ENCODE measurements at places on chromosomes 5 and 9. TPM values are rescaled to one million over a fixed set of nuclear protein-coding genes. Genes with fewer than 3 reads are reported as not detected.

- DNase-seq = no peak
Measured at GRCh38 chr9:89304020-89304833, 6.8 kb upstream of the CKS2 start.

DNA sequence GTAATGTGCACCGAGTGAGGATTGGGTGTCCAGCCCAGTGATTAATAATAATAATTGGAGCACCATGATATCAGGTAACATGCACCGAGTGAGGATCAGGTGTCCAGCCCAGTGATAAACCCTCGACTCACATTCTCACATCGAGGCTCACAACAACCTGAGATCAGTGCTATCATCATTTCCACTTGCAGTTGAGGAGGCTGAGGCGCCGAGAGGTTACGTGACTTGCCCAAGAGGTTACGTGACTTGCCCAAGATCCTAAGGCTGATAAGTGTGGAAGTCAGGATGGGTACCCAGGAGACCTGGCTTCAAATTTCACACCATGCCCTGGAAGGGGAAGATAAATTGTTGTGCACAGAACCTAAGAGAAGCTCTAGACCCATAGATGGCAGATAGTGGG, 189.4 kb downstream of the MED10 start:
- DNase-seq = no peak

Gene FRMPD1
- total RNA-seq = 0.17 TPM

- DNase-seq = no peak
Measured at GRCh38 chr9:35342221-35342958, 147.5 kb upstream of the RUSC2 start.

DNA sequence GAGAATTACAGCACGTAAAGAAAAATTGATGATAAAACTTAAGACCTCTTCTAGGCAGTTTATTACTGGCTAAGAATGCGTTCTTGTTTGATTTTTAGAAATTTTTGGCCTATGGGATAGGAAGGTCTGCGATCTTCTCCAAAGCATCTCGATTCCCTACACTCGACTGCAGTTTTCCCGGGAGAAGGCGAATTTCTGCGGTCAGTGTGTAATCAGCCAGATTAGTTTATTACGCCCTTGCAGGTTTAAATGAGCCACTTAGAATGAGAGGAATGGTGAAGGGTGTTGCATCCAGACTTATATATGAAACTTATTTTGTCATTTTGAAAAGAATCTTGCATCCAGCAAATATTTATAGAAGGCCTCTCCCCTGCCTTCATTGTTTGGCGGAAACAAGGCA, 1.2 kb downstream of the MTAP start:
- DNase-seq = no peak

Gene LCP2
- total RNA-seq = not detected

DNA sequence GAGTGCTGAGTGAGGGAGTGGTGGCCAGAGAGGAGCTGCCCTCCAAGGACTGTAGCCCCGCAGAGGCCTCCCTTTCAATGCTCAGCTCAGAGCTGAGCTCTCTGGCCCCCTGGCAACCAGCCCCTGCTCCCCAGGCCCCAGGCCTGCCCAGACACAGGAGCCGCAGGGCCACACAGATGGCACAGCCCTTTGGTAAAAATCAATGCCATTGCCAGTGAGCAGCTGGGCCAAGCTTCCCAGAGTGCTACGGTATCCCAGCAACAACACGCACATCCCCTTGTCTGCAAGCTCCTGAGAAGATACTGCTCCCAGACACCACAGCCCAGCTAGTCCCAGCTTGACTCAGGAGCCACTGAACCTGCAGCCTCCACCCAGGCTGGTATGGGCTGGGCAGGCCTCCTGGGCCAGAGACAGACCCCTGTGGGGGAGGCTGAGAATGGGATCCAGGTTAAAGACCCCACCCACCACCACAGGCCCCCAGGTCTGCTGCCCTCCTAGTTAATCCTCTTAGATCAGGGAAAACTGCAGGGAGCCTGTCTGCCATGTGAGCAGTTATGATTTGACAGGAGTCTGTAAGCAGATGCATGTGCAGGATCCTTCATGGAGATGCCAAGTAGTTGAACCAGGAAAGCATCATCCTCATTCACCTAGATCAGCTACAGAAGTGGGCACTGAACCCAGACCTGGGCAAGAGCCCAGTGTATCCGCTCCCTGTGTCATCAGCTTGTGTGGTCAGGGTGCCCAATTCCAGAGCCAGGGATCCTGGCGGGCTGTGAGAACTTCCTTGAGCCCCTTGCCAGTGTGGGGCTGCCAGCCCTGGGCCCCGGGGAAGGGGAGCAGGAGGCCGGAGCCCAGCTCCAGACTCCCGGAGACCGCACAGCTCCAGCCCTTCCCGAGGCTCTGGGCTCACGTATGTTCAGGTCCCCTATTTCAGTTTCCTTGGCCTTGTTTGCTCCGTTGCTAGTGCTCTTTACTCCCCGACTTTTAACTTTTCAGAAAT, 26.7 kb upstream of the ADAMTS2 start:
- DNase-seq = no peak

- no peak for DNase-seq
Measured at GRCh38 chr5:179355976-179356974, 11.0 kb upstream of the ADAMTS2 start.

DNA sequence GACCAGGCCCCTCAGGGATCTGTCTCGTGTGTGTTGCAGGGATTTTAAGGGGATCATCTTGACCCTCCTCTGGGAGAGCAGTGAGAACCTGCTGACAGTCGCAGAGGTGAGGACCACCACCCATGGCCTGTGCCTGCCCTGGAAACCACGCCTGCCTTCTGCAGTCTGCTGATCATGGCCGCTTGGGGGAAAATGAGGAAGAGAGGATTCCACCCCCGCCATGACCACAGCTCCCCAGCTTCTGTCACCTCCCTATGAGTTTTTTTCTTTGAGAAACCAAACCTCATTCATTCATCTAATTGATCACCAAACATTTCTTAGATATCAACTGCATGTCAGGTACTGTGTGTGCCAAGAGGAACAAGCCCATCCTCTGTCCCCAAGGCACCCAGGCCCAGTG, 46.3 kb upstream of the TDRD7 start:
- DNase-seq = no peak

DNA sequence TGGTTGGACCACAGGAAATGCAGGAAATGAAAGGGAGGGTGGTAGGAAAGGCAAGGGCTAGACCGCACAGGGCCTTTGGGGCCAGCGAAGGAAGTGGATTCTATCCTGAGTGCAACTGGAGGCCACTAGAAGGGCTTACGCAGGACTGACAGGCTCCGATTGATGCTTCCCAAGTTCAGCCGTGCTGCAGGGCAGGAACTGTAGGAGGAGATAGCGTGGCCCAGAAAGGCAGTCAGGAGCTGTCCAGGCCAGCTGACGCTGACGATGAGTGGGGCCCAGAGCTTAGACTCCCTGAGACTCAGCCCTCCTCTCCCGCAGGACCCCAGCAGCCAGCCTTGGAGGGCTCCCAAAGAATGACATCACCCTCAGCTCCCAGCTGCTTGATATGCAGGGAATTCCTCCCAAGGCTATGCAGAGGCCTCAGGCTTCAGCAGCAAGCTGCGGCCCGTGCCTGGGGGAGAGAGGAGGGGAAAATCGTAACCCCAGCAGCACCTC, 48.8 kb downstream of the KCNIP1 start:
- DNase-seq = no peak

DNA sequence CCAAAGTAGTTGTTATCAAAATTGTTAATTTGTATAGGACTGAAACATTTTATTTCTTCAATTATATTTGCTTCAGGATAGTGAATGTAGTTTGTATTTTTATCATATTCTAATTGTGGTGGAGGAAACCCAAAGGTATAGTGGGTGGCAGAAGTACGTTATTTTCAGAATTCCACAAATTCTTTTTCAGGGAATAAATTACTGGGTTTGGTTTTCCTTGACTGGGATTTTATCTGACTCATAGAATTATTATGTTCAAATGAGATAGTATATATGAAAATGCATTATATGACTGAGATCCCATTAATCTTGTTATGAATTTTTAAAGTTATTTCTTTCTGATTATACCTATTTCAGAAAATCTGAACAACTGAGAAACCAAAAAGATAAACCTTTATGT, 73.7 kb downstream of the VPS13A start:
- DNase-seq = no peak

GRCh38 chr9:13786131-13786530, 506.6 kb upstream of the MPDZ start:
- no peak for DNase-seq
